ENCODE measurements at places on chromosomes 12 and 14. TPM values are rescaled to one million over a fixed set of nuclear protein-coding genes. Genes with fewer than 3 reads are reported as not detected.

NCOR2 gene
- 99.5 TPM for total RNA-seq

FGFR1OP2 gene
- total RNA-seq = 35.6 TPM

FGF23 gene
- total RNA-seq = not detected

GRCh38 chr12:76109879-76110278, 25.4 kb upstream of the NAP1L1 start:
- DNase-seq = no peak

GRCh38 chr14:68208218-68208617, 388.6 kb downstream of the RAD51B start:
- no peak for DNase-seq
